ENCODE measurements at places on chromosomes 1 and 21. TPM values are rescaled to one million over a fixed set of nuclear protein-coding genes. Genes with fewer than 3 reads are reported as not detected.

Gene DIO1
- total RNA-seq, result not detected

Gene COL8A2
- total RNA-seq, result 30.5 TPM

Gene OR6K2
- not detected for total RNA-seq

Gene PLD5
- not detected for total RNA-seq

Gene NTRK1
- total RNA-seq, result not detected

Gene ENAH
- total RNA-seq, result 113 TPM

Gene ANGPTL7
- not detected for total RNA-seq

Gene CNTN2
- not detected for total RNA-seq

Gene VANGL2
- total RNA-seq, result not detected

Gene PKP1
- total RNA-seq, result 0.13 TPM

Gene AMY2A
- not detected for total RNA-seq

Gene KCNA2
- not detected for total RNA-seq

Gene DCST2
- not detected for total RNA-seq

Gene SLAMF9
- total RNA-seq, result not detected

Gene A3GALT2
- not detected for total RNA-seq

Gene CNIH3
- total RNA-seq, result 6.4 TPM

Gene MPZ
- total RNA-seq, result 0.11 TPM

Gene ASTN1
- not detected for total RNA-seq

Gene PTPN14
- total RNA-seq, result 49.8 TPM

Gene DNM3
- 0.11 TPM for total RNA-seq

Gene SPRR2D
- total RNA-seq, result not detected

Gene SLC1A7
- 0.13 TPM for total RNA-seq

Gene RNU1-2
- total RNA-seq, result not detected

Gene OPRD1
- not detected for total RNA-seq

Gene LINGO4
- not detected for total RNA-seq

Gene TAS1R3
- not detected for total RNA-seq

Gene GFI1
- total RNA-seq, result not detected

Gene S100A14
- total RNA-seq, result not detected

Gene NBL1
- 201 TPM for total RNA-seq

Gene ZMYM1
- total RNA-seq, result 13.5 TPM

Gene ADAM30
- not detected for total RNA-seq

Gene CSF3R
- total RNA-seq, result not detected

Gene RHOU
- 1.8 TPM for total RNA-seq
